Activated CD4-positive, alpha-beta T cell treated with anti-CD3 and anti-CD28 coated beads for 1 hour (primary cell): ENCODE measurements at places on chromosomes 11 and 22.

GRCh38 chr11:102287964-102288724 is 29.1 kb upstream of the BIRC3 start:
- DNase-seq: no peak

- no peak for DNase-seq
These were observed 9.3 kb downstream of the C11orf24 start for GRCh38 chr11:68262544-68262827.

DNA sequence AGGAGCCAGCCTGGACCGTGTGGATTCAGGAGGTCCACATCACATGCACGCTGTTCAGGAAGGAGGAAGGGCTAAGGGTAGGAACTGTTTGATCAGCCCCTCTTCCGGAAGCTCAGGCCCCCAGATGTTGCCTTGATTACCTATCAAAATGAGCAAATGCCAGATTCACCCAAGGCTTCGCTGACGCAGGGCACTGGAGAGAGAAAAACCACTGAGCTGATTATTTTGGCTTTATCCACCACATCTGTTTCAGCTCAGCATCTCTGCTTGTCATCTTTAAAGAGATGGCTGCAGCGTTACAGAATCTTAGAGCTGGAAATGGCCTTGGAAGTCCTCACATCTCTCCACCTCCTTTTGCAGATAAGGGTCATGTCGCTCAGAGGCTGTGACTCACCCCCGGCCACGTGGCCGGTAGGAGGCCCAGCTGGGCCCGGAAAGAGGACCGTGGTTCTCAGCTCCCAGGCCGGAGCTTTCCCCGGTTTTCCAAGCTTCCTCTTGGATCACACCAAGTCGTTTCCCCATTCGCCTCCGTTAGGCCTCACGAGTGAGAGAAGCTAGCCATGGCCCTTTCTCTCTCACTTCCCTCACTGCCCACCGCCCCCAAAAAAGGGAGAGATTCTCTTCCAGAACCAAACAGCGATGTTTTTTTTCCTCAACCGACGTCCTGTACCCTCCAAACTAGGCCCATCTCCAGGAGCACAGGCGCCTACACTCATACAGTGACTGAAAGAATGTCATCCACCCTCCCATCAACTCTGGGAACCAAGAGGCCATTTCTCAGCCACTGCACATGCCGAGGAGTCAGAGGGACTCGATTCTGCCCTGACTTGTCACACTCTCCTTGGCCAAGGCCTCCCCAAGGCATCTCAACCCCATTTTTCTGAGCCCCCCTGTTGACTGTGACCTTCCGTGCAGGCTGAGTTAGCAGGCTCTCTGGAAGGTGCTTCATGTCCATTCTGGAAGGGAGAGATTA is 37.6 kb downstream of the LIF start:
- no peak for DNase-seq

- DNase-seq: no peak
These were observed 525 bp downstream of the SLC22A12 start for GRCh38 chr11:64591257-64592233.

DNA sequence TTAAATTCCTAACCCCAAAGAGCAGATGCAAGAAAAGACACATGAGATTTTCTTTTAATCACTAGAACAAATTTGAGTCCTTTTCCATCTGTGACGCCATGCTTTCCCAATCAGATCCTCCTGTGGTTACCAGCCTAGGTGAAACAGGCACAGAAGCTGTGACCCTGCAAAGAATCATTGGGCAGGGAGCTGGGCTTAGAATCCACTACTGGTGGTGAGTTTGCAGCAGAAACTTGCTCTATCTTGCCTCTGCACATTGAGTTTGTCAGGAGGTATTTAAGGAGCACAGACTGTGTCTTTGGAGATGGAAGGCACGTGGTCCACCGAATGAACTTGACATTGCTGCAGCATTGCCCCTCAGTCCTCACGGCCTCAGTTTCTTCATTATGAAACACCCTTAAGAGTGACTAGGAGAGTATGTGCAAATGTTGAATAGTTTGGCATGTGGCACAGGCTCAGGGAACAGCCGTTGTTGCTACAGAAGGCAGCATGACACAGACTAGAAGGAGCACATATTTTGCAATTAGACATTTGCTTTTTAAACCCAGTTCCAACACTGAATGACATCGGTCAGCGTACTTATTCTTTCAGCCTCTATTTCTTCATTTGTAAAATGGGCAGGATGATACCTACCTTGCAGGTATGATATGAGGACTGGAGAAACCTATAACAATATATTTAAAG is 127.6 kb downstream of the DBX1 start:
- no peak for DNase-seq
